ENCODE measurements at places on chromosomes 2 and 18.
A peak's percentile ranks its signal among the peaks of the same experiment; 100 is the strongest.

- DNase-seq: no peak
Observed at GRCh38 chr2:43437363-43437762, 158.5 kb downstream of the THADA start.

DNA sequence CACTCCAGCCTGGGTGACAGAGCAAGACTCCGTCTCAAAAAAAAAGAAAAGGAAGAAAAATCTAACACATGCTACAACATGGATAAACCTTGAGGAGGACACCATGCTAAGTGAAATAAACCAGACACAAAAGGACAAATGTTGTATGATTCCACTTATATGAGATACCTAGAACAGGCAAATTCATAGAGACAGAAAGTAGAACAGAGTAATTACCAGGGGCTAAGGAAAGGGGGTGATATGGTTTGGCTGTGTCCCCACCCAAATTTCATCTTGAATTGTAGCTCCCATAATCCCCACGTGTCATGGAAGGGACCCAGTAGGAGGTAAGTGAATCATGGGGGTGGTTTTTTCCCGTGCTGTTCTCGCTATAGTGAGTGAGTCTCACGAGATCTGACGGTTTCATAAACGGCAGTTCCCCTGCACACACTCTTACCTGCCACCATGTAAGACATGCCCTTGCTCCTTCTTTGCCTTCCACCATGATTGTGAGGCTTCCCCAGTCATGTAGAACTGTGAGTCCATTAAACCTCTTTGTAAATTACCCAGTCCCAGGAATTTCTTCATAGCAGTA, 91.4 kb upstream of the CABLES1 start:
- no peak for DNase-seq

GRCh38 chr18:13889671-13890070, 25.7 kb downstream of the MC2R start:
- DNase-seq: no peak

GRCh38 chr2:236719192-236719635, 149.6 kb downstream of the ACKR3 start:
- no peak for DNase-seq

- no peak for DNase-seq
Observed at GRCh38 chr2:74148457-74149246, 940 bp upstream of the BOLA3 start.

DNA sequence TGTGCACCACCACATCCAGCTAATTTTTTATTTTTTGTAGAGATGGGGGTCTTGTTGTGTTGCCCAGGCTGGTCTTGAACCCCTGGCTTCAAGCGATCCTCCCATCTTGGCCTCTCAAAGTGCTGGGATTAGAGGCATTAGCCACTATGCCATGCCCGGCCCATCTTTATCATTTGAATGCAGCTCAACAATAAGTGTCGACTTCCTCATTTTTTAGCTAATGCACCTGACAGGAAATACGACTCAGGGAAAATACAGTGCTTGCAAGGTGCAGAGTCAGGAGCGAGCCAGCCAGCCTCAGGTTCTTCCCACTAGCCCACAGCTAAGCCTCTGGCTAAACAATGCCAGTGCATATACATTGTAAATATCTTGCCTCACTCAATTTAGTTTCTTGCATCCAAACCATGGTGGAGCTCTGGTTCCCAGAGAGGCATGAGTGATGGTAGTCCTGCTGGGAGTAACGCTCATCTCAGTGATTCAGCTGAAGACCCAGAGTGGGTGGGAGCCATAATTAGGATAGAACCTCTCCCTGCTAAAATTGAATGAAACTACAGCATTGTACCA, 135.0 kb downstream of the TGIF1 start:
- DNase-seq: no peak

DNA sequence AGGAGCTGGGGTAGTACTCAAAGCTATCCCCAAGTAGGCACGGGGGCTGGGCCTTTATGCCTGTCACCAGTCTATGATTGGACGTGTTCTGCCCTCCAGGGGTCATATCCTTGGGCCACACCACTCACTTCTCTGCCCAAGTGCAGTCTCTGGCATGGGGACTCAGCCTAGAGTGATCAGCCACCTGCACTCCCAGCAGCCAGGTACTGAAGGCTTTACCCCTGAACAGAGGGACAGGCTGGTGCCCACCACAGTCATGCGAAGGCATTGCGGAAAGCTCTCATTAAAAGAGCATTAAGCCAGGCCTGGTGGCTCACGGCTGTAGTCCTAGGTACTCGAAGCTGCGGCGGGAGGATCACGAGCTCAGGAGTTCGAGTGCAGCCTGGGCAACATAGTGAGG, 199.4 kb downstream of the AGAP1 start:
- DNase-seq: no peak

DNA sequence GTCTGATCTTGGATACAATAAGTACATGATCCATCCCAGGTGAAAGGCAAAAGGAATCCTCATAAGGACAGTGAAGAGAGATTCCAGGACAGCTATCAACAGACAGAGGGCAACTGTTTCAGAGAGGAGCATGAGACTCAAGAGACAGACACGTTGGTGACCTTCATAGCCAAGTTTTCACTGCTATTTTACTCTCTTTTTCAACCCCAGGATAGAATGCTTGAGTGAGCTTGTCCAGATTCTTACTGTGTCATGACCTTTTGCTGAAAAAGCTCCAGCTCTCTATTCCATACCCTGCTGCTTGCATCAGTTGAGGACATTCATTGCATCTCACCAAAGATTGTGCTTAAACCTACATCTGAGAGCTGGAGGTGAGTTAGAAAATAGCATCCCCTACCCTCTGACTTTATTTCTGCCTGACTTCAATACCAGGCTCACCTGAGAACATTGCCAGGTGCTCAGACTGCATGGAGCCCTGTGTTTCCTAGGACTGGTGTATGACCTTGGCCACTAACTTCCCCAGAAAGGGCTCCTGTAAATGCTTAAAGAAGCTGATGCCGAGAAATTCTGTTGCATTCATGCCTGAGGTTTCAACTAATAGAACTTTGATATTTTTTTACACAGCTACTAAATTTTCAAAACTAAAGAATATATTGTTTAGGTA, 70.4 kb upstream of the TMEM17 start:
- DNase-seq: no peak

GRCh38 chr2:191038241-191038725, 24.3 kb upstream of the STAT1 start:
- DNase-seq: peak; percentile 21

DNA sequence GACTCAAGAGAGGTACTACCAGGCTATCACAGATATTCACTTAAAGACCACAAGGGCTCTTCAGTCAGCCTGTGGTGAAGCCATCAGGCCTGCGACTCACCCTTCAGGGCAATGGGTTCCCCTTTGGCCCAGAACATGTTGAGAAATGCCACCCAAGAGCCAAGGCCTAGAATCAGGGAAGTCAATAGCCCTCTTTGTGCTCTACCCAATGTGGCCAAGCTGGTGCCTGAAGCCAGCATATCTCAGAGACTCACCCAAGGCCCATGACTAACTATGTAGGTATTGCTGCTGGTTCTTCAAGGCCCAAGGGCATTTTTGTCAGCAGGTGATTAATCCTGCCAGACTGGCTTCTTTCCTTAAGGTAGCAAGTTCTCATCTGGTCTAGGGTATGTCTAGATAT, 338.9 kb upstream of the SETBP1 start:
- peak; percentile 59 for DNase-seq

DNA sequence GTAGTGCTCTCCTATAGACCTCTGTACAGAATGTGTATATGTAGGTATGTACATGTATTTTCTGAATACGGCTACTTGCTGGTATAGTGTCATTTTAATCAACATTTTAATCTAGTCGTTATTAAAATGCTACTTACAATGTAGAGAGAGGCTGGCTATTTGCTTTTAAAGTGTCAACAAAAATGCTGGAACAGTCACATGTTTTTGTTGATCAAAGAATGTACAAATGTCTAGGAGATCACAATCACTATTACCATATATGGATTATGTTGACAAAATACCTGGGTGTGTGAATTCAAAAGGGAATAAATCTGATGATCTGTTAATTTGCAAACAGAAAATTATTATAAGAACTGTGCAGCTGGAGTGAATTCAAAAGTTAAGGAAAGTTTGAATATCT, 170.3 kb downstream of the CAMKMT start:
- no peak for DNase-seq

GRCh38 chr18:10398571-10398970, 55.9 kb upstream of the APCDD1 start:
- DNase-seq: no peak

- DNase-seq: no peak
Observed at GRCh38 chr2:209314653-209315052, 109.2 kb upstream of the MAP2 start.

DNA sequence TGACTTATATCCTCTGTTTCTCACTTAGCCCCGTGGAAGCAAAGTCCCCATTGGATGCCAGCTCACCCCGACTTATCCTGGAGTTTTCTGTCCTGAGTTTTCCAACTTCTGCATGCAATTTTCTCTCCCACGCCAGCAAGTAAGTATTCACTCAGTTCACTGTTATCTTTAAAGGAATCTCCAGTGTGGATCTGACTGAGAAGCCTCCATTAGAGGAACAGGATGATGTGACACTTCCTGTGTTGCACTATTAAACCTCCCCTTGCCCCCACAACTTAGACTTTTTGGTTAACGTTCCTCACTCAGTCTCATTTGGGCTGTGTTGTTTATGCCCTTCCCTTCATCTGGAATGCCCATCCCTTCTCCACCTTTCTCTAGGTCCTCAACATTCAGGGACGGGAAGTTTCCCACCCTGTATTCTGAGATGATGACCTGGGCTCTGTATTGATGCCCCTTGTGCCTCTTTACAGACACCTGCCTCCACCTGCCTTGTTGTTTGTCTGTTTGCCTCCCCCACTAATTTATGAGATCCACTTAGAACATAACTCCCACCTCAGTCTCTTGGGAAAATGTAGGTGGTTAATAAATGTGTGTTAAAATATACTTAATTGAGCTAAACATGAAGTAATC, 536.1 kb upstream of the RAB6C start:
- DNase-seq: no peak

All from inflammatory macrophage (primary cell).